ENCODE measurements at places on chromosomes 7 and 10.

DNA sequence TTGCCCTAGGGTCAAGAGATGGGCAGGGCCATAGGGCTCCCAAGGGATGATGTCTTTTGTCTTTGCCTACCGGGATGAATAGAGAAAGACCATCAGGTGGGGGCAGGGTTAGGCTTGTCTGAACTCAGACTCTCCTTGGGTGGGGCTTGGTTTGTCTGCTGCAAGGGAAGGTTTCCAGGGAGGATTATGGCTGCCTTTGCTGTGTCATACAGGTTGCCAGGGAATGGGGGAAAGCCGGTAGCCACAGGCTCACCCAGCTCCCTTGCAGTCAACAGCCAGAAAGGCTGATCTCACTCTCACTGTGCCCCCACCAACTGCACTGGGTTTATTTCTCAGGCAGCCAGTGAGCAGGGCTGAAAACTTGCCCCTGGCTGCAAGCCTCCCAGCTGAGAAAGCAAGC lies 253.2 kb downstream of the POLR1F start:
- no peak for DNase-seq

GRCh38 chr7:74481458-74482196 lies 27.9 kb downstream of the GTF2IRD1 start:
- DNase-seq, result no peak

- DNase-seq, result no peak
Measured at GRCh38 chr7:37112218-37112617, 336.4 kb downstream of the ELMO1 start.

DNA sequence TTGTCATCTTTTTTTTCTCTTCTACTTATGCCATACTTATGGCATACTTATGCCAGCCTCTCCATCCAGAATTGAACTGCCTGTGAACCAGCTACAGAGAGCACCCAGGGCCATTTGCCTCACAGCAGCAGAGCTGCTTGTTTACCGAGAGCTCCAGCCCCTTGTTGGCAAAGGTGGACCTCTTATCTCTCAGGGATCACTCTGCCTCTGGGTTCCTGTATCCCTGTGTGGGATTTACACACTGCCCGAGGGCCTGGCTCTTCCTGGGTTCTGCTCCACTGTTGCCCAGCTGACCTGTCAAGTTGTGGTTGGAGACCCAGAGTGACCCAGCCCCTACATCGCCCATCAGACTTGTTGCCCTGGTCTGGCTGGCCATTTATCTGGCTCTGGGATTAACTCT lies 22.3 kb downstream of the MRPS33 start:
- no peak for DNase-seq

DNA sequence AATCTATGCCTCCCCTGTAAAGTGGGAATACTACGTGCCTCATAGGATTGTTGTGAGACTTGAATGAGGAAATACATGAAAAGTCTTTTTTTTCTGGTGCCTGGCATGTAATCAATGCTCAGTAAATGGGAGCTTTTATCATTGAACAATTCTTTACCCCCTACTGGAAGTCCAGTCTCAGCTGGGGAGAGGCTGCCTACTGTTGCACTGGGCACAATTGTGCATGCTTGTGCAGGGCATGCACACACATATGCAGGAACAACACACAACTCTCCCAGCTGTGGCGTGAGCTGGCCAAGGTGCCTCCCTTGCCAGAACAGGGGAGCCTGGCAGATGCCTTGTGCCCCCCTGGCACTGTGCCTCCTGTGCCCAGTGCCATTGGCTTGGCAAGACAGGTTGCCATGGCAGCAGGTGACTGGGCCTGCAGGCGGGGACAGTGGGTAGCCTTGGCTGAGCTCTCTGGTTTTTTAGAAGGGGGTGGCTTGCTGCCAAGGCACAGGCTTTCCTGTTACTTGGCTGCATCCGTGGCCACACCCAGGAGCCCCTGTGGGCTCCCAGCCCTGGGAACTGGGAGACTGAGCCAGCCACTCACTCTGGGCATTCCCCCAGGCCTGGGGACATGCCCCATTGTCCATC lies 16.1 kb upstream of the PALD1 start:
- DNase-seq, result no peak

GRCh38 chr10:3433988-3434387 lies 261.4 kb upstream of the PITRM1 start:
- no peak for DNase-seq

GRCh38 chr7:47142169-47142866 lies 439.6 kb downstream of the TNS3 start:
- no peak for DNase-seq

- DNase-seq, result no peak
Measured at GRCh38 chr10:70234668-70235447, 1.6 kb upstream of the PPA1 start.

DNA sequence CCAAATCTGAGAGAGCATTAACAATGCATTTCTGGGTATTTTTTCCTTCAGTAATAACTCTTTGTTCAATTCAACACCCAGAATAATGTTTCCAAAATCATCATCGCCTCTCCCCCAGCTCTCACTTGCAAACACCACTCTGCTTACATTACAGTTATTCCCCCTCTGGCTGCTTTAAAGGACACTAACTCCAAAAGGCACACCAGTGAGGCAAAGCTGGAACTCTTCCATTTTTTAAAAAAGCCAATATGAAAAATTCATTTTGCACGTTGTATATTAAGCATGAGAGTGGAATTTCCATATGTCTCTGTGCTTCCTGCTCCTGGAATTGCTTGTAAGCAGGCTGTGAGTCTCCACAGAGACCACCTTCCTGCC lies 91.3 kb upstream of the C1QL3 start:
- no peak for DNase-seq

DNA sequence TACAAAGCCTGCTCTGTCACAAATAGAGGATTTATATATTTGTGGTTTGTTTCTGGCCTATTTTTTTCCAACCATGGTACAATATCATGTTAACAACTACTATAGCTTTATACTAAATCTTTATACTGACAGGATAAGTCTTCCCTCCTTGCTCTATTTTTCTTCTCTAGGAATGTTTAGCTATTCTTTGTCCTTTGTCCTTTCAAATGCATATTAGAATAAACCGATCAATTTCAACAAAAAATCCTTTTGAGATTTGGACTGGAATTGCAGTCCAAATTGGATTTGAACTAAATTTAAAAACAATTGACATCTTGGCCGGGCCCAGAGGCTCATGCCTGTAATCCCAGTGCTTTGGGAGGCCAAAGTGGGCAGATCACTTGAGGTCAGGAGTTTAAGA lies 39.2 kb upstream of the CTTNBP2 start:
- DNase-seq, result no peak

- no peak for DNase-seq
Measured at GRCh38 chr10:34780818-34781380, 34.2 kb downstream of the PARD3 start.

GRCh38 chr10:77591238-77591880 lies 46.2 kb downstream of the KCNMA1 start:
- DNase-seq, result no peak

- DNase-seq, result no peak
Measured at GRCh38 chr7:130974794-130975193, 240.8 kb upstream of the KLF14 start.

GRCh38 chr10:97788552-97789442 lies 17.0 kb upstream of the SFRP5 start:
- no peak for DNase-seq

- DNase-seq, result no peak
Measured at GRCh38 chr10:16565604-16566003, 43.9 kb upstream of the C1QL3 start.

- no peak for DNase-seq
Measured at GRCh38 chr7:2022737-2023250, 210.0 kb downstream of the MAD1L1 start.

GRCh38 chr7:73565675-73566340 lies 8.3 kb upstream of the BCL7B start:
- no peak for DNase-seq

GRCh38 chr10:103620352-103620740 lies 126.8 kb downstream of the NEURL1 start:
- DNase-seq, result no peak

GRCh38 chr7:44224080-44224973 lies 23.5 kb downstream of the YKT6 start:
- DNase-seq, result no peak

DNA sequence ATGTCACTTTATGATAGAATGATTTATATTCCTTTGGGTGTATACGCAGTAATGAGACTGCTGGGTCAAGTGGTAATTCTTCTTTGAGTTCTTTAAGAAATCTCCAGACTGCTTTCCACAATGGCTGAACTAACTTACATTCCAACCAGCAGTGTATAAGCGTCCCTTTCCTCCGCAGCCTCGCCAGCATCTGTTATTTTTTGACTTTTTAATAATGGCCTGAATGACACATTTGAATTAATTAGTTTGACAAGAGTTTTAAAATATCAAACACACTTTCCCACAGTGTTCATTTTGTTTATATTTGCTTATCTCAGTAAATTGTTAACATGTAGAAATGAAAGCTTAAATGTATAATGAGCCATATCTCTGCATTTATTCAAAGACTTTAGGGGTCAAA lies 116.8 kb downstream of the TES start:
- no peak for DNase-seq

DNA sequence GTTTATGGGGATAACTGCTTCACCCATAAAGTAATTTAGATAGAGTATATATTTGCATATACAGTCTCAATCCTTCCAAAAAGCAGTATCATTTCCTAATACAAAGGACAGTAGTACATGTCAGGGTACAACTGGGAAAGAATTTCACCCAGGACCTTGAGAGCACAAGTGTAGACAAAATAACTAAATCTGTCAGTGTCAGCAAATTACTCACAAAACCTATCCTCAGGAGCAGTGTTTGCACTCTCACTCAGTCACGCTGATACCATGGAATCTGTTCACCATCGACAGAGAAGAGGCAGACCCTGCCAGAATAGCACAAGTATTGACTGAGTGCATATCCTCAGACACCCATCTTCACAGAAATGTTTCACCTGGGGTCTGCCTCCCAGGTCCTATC lies 554.7 kb upstream of the PHF14 start:
- no peak for DNase-seq

GRCh38 chr10:682931-683447 lies 6.5 kb downstream of the DIP2C start:
- no peak for DNase-seq

GRCh38 chr7:103680161-103681144 lies 234.4 kb upstream of the SLC26A5 start:
- DNase-seq, result no peak

DNA sequence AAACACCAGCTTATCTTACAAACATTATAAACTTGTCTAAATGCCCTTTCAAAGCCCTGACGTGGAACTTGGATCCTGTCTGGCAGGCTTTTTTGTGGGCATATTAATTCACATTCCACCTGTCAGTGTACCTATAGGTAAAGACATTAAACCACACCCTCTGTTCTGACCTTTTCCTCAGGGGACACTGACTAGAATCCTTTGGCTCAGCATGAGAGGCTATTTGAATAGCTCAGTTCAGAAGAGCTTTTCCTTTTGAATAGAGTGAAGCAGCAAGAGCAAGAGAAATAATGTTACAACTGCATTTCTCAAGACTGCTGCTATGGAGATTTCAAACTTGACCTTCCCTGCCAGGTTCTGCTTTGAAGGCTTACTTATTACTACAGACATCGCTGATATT lies 76.9 kb downstream of the CYP51A1 start:
- no peak for DNase-seq

DNA sequence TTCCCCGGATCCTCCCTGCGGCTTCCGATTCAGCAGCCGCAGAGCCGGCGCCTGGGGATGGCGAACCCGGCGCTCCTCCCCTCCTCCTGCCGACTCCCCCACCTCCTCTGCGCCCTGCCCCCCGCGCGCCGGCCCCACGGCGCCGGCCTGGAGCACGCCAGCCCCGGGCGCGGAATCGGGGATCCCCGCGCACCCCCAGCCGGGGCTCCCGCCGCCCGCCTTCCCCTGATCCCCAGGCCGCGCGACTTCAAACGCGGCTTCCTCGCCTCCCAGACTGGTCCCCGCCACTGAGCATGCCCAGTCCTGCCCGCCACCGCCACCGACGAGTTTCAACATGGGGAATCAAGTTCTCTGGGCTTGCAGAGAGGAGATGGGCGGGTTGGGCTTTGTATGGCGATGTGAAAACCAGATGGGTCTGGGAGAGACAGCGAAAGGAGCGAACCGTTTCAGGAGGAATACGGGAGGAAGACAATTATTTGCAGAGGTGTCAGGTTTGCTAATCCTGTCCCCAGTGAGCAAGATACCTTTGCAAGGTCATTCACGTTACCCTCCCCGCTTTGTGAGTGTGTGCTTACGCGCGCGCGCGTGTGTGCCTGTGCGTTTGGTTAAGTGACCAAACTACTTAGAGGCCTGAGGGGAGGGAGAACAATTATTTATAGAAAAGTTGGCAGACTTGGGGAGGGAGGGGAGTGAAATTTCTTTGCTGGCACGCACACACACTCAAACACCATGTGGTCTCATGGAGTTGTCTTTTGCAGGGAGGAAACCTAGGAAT lies at the start of gene PANK1:
TSS of gene PANK1 (minus strand) at position 276 of the 775 bp plus-strand sequence. CDS start 351 bp downstream, outside the sequence.
- DNase-seq, result peak; percentile 51

DNA sequence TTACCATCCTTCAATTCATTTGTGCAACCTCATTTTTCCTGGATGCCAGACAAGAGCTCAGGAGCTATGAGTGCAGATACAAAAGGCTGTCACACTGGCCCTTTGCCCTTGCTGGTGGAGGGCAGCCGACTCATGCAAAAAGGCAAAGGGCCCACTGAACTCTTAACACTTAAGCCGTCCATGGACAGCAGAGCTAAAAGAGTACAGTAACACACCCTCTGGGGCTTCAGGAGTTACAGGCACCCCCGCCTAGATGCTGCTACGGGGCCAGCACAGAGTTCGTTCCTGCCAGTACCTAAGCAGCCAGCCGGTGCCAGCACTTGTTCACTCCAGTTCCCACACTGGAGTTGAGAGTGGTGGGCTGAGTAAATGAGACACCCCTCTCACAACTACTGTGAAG lies 69.9 kb upstream of the MRLN start:
- DNase-seq, result no peak

- DNase-seq, result no peak
Measured at GRCh38 chr7:49418963-49419362, 354.5 kb upstream of the VWC2 start.

DNA sequence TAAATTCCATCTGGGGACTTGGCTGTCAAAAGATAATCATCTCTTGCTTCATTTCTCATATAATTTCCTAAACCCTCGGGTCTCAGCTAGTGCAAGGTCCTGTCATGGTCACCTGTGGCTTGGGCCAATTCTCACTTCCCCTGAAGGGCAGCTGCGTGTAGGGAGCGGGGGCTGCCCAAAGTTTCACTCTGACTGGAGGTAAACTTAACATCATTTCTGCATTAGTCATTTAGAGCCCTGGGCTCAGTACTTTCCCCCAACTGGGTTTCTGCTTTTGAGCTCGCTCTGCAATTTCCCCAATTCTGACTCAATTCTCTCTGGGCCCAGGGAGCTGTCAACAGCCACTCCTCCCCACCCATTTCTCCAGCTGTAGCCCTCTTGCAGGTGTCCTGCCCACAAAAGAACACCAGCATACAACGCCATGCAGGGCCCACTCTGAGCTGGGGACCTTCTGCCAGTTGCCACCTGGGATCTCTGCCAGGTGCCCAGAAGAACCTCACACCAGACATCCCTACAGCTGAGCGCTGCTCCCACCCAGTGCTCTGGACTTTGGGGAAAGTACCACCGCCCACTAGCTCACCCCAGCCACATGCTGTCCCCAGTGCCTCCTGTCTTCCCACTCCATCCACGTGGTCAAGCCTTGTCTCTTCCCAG lies 37.9 kb downstream of the VOPP1 start:
- DNase-seq, result peak; percentile 42

Data from activated CD8-positive, alpha-beta memory T cell treated with anti-CD3 and anti-CD28 coated beads, Interleukin-2, amount 50 U/mL, for 4 hours (primary cell).